NCI-H1092 (cell line): ENCODE measurements at places on chromosomes 1 and 21.

- DNase-seq: no peak
Measured at GRCh38 chr21:44548381-44548780, 2.9 kb downstream of the KRTAP10-2 start.

DNA sequence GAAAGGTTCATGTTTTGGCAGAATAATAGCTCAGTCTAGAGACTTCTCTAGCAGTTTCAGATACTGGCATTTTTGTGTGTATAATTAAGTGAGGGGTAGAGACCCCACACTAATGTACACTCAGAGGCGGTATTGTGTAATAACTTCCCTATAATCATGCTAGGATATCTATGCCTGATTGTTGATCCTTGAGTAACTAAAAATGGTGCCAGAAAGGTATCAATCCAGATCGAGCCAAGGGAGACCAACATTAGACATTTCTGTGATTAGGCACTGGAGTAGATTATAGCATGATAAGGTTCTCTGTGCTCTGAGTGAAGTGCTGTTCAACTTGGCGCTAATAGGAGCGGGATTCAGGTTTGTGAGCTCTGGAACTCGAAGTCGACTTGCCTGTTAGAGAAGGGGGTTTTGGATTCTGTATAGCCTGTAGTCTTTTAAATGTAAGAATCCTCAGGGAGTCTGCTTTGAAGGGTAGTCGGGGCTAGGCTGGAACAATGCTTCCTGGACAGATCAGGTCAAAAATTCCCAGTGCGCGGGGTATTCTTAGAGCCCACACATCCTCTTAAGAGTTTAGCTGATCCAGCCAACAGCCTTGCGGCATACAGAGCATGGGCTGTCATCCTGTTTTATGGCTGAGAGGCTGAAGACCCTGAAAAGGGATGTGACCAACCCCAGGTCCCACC lies 24.2 kb downstream of the MAN1C1 start:
- no peak for DNase-seq

- no peak for DNase-seq
Measured at GRCh38 chr1:146022403-146023127, 1.0 kb upstream of the HJV start.

GRCh38 chr1:107704911-107705310 lies 260.1 kb downstream of the VAV3 start:
- DNase-seq: no peak

GRCh38 chr1:66452982-66453381 lies 81.0 kb upstream of the SGIP1 start:
- DNase-seq: no peak
